ENCODE measurements at places on chromosomes 4 and X.

- DNase-seq, result no peak
Observed at GRCh38 chr4:188195389-188195985, 56.2 kb downstream of the TRIML1 start.

DNA sequence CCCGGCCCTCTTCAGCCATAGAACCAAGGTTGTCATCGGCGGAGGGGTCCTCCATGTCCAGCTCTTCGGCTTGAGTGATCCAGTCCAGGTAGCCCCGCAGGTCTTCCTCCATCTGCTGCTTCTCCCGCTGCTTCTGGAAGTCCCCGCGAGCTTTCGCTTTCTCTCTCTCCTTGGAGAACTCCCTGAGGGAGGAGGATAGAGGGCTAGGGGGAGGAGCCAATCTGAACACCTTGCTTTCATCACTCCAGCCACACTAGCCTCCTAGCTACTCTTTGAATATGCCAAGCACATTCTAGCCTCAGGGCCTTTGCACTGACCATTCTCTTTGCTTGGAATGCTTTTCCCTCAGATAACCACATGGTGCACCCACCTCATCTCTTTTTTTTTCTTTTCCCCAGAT is 6.2 kb downstream of the CACNA1F start:
- DNase-seq, result no peak

DNA sequence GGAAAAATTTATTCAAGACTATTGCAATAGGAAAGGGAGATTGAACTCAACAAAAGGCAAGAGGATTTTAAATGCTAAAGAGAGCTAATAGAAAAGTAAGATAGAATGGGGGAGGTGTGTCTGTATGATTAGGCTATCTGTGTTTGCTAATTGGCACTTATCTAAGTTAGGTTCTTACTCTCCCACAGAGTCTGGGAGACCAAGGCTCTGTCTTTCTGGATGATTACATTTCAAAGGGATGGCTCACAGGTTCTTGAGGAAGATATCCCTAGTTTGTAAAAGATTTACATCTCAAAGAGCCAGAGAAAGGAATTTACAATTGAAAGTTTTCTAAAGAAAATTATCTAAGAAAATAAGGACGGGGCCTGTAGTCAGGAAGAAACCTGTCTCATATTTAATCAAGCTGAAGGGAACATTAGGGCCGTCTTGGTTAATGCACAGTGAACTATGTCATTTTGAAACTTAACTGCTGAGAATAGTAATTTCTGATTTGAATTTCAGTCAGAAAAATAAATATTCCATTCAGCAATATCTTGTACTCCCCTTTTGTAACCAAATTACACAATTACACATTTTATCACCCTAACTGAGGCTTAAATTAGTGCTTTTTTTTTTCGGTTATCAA is 75.8 kb downstream of the MAGEB10 start:
- DNase-seq, result no peak

- DNase-seq, result no peak
Observed at GRCh38 chr4:21009956-21010355, 309.7 kb downstream of the PACRGL start.

DNA sequence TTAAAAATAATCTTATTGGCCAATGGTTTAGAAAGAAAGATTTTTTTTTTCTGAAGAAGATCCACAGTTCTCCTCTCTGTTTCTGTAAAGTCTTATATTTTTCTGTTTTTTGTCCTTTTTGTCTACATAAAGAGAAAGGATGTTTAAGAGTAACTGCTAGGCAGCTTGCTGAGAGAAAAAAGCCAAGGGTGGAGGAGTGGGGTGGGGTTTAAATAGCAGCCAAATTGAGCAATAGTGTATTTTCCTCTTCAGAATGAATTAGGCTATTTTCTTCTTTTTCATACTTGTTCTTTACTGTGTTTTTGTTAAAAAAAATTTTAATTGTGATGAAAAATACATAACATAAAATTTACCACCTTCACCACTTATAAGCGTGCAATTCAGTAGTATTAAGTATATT is 224.6 kb downstream of the SOWAHB start:
- no peak for DNase-seq

GRCh38 chr4:79338148-79338547 is 12.3 kb upstream of the NAA11 start:
- DNase-seq, result no peak

DNA sequence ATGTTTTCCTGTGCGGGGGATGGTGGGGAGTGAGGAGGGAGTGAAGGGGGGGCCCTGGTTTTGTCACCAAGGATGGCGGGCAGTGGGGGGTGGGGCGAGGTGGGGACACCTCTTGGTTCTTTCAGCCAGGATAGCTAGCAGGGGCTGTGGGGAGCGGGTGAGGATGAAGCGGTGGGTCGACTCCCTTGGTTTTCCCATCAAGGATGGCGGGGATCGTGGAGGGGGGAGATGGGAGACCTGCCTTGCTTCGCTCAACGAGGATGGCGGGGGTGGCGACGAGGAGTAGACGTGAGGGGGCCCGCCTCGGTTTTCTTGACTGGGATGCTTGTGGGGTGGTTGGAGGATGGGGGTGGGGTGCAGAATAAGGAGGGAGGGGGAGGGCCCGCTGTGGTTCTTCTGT is 643 bp downstream of the FHL1 start:
- DNase-seq, result no peak

DNA sequence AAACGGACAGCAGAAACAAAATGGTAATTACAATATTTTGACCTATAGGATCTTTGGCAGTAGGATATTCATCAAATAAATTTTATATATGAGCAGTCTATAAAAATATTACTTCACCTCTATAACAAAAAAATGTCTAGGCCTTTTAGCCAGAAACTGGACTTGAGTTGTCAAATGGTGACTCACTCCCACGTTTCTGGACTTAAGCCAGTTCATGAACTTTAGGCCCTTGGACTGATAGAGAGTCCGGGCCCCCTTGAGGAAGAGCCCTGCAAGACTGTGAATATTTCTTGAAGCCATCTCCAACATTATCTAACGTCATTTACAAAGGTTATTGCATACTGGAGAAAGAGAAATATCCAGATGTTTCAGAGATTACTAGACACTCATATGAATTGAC is 106.8 kb upstream of the FAM47A start:
- DNase-seq, result no peak

- DNase-seq, result no peak
Observed at GRCh38 chr4:40065010-40065409, 8.4 kb downstream of the N4BP2 start.

DNA sequence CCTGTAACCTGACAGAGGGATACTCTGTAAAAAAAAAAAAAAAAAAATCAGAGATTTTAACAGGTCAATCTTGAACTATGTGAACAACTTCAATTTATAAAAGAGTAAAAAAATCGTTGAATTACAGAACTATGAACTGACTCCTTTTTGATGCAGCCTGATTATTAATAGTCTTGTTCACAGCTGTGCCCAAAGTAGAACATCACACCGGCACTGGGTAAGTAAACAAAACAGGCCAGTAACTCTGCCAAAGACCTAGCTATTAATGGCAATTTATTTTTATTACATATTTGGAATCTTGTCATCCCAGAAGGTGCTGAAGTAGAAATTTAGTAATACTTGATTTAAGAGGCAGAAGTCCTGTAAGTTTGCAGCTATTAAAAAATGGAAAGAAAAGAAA is 31.4 kb downstream of the CPE start:
- no peak for DNase-seq

DNA sequence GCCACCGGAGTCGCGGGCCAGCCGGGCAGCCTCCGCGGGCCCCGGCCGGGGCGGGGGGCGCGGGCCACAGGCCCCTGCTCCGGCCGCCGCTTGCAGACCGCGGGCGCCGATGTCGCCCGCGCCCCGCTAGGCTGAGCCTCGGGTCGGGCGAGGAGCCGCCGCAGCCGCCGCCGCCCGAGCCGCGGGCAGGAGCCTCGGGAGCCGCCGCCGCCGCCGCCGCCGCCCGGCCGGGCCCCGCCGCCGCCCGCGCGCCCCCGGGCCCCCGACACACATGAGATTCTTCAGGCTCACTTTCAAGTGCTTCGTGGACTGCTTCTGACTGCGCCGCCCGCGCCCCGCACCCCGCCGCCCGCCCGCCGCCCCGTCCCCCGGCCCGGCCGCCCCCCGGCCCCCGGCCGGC is 345 bp downstream of the SLC6A8 start:
- DNase-seq, result no peak

GRCh38 chrX:50638123-50638522 is 167.5 kb upstream of the DGKK start:
- no peak for DNase-seq

- DNase-seq, result no peak
Observed at GRCh38 chr4:36921476-36922216, 322.9 kb upstream of the NWD2 start.

Data from naive thymus-derived CD4-positive, alpha-beta T cell (primary cell).